CD4-positive, alpha-beta T cell treated with Interleukin-1 beta for 1 hour (primary cell): ENCODE measurements at places on chromosomes 1 and 21.

DNA sequence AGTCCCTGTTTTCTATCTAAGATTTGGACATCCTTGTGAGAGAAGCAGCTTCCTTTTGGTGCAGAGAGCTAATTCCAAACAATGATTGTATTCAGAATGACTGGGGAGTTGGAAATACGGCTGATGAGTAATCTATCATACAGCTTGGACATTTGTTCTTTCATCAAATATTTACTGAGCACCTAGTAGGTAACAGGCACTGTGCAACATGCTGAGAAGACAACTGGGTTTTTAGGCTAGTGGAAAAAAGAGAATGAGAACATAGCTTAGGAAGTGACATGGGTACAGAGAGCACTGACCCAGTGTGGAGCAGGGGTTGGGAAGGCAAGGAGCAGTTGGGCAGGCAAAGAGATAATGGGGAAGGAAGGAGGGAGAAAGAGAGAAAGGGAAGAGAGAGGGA lies 87.5 kb downstream of the TBX19 start:
- no peak for DNase-seq

DNA sequence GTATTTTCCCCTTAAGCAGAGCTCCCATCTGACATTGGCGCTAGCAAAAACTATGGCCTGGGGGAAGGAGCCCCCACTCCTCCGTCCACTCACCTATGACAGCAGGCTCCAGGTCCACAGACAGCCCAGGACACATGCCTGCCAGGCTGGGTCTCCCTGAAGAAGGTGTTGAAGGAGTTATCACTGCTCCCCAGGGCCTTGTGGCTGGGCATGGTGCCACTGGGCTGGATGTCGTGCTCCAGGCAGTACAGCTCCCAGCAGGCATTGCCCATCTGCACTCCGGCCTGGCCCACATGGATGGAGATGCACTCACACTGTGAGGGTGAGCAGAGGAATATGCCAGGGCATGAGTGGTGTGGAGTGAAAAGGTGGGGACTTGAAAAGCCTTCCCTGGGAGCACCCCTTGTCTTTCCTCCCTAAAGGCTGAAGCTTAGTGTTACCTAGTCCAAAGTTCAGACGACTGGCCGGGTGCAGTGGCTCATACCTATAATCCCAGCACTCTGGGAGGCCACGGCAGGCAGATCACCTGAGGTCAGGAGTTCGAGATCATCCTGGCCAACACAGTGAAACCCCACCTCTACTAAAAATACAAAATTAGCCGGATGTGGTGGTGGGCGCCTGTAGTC lies 30.0 kb downstream of the RABIF start:
- no peak for DNase-seq

DNA sequence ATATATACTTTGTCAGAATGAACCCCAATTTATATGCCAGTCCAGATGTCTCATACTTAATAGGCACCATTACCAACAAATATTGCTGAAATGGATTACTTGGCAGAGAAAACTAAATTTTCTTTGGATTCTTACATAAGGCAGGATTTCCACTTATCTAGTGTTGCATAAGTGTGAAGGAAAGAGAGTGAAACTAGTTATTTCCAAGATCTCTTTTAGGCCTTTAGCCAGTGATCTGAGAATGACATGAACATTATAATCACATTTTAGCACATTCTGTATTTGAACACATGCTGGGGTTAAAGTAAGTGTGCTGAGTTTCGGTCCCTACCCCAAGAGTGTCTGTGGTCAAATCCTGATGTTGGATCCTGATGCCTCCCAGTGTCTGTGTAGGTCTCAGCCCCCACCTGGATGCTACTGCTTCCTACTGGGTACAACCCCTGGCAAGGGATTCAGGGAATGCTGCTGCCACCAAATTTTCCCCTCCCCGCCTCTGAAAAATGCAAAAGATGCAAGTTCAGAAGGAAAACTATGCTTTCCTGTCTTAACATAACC lies 11.2 kb downstream of the DDAH1 start:
- DNase-seq = no peak

- DNase-seq = no peak
Measured at GRCh38 chr21:43329711-43330269, 97.1 kb downstream of the SIK1 start.

DNA sequence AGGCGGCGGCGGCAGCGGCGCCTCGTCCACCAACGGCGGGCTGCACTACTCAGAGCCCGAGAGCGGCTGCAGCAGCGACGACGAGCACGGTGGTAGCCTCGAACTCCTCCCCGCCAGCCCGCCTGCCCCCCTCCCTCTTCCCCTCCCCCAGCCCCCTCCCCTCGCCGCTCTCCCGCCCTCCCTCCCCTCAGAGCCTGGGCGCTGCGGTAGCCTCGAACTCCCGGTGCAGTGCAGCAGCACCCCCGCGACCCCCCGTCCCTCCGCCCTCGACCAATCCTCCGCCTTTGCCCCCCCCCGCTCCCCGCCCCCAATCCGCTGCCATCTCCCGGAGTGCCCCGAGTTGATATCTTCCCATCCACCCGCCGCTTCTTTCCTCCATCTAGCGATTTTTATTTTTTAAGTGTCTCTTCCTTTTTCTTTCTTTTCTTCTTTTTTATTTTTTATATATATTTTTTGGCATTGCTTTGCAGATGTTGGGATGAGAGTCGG lies 516 bp downstream of the RCOR3 start:
- peak; percentile 56 for DNase-seq
